CD4-positive, alpha-beta T cell treated with Interleukin-17A for 4 hours (primary cell): ENCODE measurements at places on chromosomes 1 and 21.

DNA sequence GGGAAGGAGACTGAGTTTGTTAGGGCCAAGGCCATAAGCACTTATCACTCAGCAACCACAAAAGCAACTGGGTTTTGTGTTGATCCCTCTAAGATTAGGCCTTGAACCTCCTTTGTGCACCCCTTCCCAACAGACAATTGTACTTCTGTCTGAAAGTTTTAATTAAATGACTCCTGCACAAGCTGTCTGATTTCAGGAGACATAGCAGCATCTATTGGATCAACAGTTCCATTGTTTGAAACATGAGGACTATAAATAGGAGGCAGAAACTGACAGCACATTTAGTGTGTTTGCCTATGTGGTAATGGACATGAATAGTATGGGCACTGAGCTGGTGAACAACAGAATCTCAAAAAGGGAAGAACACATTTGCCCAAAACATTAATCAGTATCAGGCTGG, 167.3 kb upstream of the KCNJ6 start:
- no peak for DNase-seq

DNA sequence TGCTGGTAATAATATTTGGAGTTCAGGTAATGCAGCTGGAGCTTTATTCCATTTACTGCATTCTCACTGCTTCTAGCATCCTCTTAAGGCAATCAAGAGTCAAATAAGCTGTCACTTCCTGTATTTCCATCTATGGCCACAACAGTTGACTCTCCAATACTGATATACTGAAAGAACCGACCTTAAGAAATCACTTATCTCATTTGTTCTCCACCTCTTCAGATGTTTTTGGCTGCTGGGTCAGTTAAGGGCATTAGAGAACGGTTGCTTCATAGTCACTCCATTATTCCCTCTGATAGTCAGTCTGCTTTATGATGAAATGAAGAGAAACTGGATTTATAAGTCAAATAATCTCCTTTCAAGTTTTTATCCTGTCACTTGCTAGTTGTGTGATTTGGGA, 14.2 kb upstream of the RGS4 start:
- DNase-seq = no peak

GRCh38 chr1:3263790-3264189, 190.7 kb upstream of the ARHGEF16 start:
- no peak for DNase-seq

DNA sequence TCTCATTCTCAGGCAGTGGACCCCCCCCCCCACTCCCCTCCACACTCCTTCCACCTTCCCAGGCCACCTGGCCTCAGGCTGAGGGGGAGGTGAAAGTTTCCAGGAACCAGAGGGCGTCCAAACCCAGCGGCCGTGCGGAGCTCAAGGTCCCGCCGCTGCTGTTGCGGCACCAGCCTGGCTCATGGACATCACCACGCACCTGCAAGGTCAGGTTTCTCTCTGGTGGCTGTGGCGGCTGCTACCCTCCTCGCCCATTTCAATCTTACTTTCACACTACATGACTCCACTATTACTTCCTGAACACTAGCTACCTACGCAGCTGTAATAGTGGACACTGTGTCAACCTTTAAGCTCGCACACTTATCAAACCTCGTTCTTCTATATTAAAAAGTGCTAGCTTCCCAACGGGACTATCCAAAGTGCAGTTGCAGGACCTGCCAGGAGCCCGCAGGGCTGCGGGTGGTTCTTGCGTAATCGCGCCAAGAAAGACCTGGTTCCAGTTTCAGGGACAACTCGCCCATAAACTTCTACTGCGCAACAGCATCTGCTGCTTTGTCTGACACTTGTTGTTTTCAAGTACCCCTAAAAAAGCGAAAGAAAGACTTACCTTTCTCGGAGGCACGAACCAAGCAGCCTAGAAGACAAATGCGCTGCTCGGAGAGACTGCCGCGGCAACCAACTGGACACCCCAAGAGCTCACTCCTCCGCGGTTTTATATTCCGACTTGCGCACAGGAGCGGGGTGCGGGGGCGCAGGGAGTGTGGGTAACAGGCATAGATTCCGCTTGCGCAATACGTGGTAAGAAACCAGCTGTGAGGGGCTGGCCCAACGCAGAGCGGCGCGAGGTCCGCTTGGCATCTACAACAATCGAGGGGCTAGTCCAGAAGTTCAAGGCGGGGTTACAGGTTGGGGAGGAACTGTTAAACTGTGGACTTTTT, at the start of gene DIRAS3:
TSS of gene DIRAS3 (minus strand) at position 687 of the 938 bp plus-strand sequence. CDS start 3,330 bp downstream, outside the sequence.
- DNase-seq = no peak

- no peak for DNase-seq
Observed at GRCh38 chr1:53655931-53656746, 82.8 kb downstream of the GLIS1 start.

GRCh38 chr1:185568155-185569123, 165.8 kb upstream of the HMCN1 start:
- DNase-seq = no peak

DNA sequence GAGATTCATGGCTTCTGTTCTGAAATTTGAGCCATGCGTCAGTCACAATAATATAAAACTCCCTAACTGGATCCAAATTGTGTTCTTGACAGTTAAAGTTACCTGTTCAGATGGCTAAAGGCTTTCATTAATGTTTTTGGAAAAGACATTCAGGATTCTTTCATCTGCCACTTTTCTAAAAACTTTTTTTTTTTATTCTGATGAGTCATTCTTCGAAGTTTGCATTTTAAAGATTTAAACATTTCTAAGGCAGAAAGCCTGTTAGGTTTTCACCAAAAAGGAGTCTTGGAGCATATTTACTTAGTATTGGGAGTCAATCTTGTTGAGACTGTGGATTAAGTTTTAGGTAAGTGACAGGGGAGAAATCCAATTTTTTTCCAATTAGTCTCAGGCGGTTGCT, 18.9 kb upstream of the SDC3 start:
- DNase-seq = no peak

GRCh38 chr1:1918901-1919303, at the start of gene TMEM52:
Gene TMEM52 (minus strand): TSS chr1:1919279. CDS start chr1:1919265, 14 bp downstream.
- DNase-seq = no peak

DNA sequence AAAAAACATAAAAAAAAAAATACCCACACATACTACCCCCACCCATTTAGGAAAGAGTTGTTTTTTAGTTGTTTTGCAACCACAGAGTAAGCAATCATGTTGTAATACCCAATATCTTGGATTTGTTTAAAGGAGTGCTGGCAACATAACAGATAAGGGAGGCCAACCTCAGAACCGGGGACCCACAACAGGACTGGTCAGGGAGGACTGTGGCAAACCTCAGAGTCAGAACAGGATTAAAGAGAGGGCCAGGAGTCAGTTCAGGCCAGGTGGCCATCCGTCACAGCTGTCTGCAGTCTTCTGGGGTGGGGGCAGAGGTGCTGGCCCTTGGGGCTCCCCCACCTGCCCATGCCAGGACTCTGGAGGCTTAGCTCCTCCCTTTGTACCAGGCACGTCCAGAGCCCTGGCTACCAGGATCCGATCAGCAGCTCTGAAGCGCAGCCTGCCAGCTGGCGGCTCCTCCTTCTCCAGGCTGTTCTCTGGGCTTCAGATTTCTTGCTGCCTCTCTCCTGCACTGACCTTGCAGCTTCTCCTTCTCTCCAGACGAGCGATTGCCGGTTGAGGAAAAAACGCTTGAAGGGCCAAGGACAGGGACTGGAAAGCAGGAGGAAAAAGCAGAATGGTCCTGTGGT, 7.9 kb downstream of the H6PD start:
- no peak for DNase-seq

GRCh38 chr21:45786660-45787059, 143.1 kb downstream of the PCBP3 start:
- no peak for DNase-seq

DNA sequence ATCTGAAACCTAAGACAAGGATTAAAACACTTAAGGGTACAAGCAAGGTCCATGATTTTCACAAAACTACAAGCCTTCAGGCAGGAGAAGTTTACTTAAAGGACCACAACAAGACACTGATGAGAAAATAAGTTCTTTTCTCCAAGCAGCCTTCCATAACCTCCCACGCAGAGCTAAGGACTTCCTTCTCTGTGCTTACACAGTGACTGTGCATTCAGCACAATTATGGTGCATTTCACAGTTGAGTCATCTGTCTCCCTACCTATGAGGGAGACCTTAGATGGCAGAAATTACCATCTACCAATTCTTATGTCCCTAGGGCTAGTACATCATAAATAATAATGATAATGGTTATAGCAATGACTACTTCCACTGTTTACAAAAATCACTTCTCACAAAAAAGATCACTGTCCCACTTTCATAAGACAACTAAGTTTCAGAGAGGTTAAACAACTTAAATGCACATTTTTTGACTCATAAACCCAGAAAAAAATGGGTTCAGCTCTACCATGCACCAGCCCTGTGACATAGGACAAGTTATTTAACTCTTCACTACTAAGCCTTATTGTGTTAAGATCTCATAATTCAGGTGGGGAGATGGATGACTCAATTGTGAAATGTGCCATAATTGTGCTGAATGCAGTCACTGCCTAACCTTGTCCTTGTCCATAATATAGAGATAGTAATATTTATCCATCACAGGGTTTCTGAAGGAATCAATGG, 45.3 kb downstream of the TARBP1 start:
- DNase-seq = no peak

DNA sequence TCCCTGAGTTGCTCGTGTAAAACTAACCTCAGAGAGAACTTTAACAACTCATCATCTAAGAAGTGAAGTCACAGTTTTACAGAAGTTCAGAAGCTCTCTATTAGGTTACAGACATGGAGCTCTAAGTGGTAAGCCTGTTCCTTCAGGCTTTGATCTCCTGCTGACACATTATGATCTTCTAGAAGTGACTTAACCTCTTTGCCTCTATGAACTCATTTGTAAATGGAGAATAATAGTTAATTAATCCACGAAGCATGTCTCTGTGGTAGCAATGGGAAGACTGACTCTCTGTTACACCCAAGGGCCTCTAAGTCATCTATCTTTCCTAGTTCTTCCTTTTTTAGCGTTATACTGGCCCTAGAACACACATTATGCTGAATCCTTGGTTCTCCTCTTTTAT, 157.9 kb upstream of the NRIP1 start:
- no peak for DNase-seq

GRCh38 chr1:179327196-179327595, 33.6 kb downstream of the SOAT1 start:
- DNase-seq = no peak

DNA sequence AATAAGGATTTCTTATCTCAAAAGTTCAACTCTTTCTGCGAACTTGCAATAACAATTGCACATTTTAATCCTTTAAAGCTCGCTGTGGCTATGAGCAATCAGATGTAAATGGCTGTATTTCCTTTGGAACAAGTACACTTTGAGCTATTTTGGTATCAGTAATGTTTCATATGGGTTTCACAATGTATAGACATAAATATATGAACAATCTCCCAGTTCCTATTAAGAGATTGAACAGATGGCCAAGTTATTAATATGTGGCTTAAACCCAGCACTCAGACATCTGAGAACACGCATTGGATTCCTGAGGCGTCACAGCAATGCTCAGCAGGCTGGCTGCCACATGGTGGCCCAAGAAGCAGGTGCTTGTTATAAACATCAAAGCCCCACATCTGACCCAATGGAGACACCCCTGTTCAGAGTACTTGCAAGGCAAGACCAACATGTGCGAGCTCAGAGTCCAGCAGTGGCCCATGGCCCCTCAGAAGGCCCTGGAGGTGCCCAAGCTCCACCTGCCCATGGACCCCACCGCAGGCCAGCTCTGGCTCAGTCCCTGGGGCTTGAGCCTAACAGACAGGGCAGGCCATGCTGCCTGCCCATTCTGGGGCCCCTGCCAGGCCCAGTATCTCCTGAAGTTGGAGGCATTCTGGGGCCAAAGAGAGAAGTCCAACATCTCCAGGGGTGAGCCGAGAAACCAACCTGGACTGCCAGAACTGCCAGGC, 23.7 kb downstream of the PSMG1 start:
- DNase-seq = no peak

GRCh38 chr21:36705679-36706481, 7.0 kb downstream of the SIM2 start:
- DNase-seq = no peak

DNA sequence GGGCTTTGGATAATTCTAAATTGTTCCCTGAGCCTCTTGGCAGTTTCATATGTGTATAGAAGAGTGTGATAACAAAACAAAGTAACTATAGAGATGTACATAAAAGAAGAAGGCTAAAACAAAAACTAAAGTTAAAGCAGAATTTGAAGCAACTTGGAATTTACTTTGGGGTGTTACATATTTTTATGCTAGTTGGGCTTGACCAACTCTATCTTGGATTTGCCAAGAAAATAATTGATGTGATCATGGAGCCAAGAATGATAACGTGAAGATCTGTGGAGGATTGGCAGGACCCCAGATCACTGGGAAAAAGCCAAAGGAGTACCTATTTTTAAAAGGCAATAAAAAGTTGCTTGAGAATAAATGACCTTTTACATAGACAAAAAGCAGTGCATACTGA, 206.9 kb downstream of the LMO4 start:
- no peak for DNase-seq

- DNase-seq = no peak
Observed at GRCh38 chr1:16618719-16619118, 5.4 kb upstream of the NBPF1 start.

GRCh38 chr1:90133133-90133532, 138.2 kb downstream of the ZNF326 start:
- no peak for DNase-seq

GRCh38 chr1:94273111-94273510, 35.7 kb upstream of the ARHGAP29 start:
- DNase-seq = no peak

GRCh38 chr1:221343136-221343535, 398.8 kb downstream of the DUSP10 start:
- DNase-seq = no peak

DNA sequence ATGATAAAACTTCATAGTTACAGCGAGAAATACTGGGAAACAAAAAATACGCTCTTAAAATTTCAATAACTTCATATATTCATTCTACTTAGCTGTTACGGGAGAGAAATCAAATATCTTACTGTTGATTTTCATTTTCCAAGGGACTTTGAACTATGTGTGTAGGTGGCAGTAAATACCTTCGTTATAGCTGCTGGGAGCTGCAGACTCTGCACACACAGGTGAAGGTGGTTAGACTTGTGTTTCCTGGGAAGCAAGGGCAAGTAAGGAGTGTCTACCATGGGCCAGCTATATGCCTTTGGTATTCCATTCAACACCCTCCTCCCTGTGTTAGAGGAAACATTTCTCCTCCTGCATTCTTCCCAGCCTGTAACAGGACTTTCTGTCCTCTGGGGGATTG, 51.4 kb upstream of the DIRAS3 start:
- no peak for DNase-seq

DNA sequence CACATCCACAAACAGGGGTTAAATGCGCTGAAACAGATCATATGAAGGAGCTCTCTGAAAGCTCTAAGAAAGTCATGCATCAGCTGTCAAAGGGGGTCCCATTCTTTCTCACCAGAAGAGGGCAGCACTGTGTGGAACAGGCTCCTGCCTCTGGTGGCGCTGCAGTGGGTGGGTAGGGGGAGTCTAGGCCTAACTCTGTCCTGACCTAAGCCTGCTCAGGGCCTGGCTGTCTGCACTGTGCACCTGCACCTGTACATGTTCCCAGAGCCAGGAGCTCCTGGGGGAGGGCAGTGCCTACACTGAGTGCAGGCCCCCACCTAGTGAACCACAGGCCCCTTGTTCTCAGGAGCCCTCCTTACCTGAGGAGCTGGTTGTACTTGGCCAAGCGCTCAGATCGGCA, 16.0 kb downstream of the ENO1 start:
- peak; percentile 65 for DNase-seq

GRCh38 chr1:198363625-198364151, 176.8 kb downstream of the ATP6V1G3 start:
- DNase-seq = no peak

GRCh38 chr1:19809044-19809750, 5.9 kb downstream of the RNF186 start:
- no peak for DNase-seq

GRCh38 chr1:72050551-72050950, 231.8 kb downstream of the NEGR1 start:
- no peak for DNase-seq

- no peak for DNase-seq
Observed at GRCh38 chr1:161133220-161133740, 813 bp upstream of the DEDD start.
